Left ventricle myocardium inferior (tissue), 1 donor: ENCODE measurements at places on chromosomes 6 and 20. TPM values are rescaled to one million over a fixed set of nuclear protein-coding genes. Genes with fewer than 3 reads are reported as not detected.

GRCh38 chr6:169424821-169425240 lies 171.2 kb upstream of the THBS2 start:
- DNase-seq, result no peak

GRCh38 chr6:25484900-25485299 lies 167.1 kb upstream of the SCGN start:
- DNase-seq, result no peak

DNA sequence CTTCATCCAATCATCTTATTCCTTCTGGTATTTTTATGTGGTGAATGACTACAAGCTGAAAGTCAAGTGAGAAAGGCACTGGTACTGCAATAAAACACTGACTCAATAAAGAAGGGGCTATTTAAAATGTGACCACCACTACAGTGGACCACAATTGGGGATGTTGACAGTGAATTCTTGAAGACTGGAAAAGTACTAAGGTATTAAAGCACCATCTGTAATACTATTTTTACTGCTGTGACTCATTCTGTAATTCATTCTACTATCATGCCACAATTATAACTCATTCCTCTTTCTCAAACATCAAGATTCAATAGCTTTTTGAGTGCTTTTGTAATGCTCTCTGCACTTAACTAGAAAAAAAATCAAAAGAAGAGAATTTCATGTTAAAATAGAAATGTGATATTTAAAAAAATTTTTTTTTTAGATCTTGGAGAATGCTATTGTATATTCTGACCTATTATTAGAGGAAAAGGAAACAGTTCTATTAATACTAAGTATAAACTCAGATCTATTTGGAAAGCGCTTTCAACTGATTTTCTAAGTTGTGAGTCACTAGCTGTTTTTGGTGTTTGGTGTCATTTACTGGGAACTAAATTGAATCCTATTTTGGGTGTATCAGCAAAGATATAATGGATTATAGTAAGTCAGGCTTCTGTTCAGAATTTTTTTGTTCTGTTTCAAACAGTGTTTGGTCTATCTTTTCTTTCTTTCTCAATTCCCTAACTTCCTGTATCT lies 104.7 kb upstream of the TMEM170B start:
- DNase-seq, result no peak

DNA sequence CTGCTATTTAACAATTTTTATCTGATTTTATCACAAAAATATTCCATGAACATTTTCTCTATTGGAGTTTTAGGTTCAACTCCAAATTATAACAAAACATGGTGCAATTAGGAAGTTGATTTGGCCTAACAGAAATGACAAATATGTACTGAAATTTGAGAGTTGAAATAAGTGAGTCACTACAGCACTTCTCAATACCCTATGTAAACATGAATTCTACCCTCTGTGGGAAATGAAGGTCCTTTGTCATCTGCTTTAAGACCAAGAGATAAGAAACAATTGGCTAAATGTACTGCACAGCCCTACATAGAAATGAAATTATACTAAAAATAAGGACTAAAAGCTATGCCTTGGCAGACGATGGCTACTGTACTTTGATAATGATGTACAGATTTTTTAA lies 86.2 kb upstream of the BEND6 start:
- no peak for DNase-seq

FNDC1 gene
- 1.8 TPM for total RNA-seq

DNA sequence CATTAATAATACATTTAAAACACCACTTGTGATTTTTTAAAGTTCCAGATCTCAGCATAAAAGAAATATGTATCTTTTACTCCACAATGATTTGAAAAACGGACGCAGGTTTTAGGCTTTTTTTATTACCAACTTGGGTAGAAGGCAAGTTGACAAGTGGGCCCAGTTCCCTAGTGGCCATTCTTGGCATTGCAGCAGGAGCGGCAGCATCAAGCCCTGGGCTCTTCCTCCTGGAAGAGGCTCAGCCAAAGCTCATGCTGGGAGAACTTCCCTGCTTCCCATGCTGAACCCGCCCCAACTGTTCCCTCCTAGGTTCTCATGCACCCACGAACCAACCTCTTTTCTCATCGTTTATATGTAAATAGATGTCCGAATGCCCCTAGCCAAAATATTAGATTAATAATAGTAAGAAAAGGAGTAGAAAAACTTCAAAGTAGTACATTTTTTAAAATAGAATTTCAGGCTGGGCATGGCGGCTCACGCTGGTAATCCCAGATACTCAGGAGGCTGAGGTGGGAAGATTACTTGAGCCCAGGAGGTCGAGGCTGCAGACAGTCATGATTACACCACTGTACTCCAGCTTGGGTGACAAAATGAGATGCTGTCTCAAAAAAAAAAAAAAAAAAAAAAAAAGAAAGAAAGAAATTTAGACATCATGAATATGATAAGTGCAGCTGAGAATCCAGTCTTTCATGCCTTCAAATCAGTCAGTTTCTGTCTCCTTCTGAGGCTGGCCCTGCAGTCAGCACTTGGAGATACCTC lies 18.2 kb upstream of the MYB start:
- no peak for DNase-seq

- DNase-seq, result no peak
Observed at GRCh38 chr6:150535818-150536220, 63.9 kb upstream of the PLEKHG1 start.

DNA sequence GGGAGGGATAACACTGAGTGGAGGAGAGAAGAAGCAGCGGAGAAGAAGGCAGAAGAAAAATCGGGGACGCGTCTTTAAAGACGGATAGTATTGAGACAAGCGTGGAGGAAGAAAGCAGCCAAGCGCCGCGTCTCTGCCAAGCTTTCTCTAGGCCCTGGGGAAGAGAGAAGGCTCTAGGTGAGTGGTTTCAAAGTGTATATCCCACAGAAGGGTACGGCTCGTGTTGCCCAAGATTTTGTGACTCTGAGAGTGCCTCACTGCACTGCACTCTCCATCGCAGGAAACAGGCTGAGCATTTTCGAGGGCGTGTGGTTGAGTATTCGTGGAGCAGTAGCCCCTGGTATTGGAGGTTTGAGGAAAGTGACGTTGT lies 185.4 kb downstream of the TRIM27 start:
- DNase-seq, result no peak

GRCh38 chr6:109790131-109790530 lies 99.0 kb downstream of the FIG4 start:
- DNase-seq, result no peak

GRCh38 chr6:164792666-164793065 lies 516.7 kb downstream of the C6orf118 start:
- no peak for DNase-seq

- no peak for DNase-seq
Observed at GRCh38 chr6:122530440-122531046, 58.9 kb upstream of the SERINC1 start.

PRPH2 gene
- total RNA-seq, result 0.63 TPM

- DNase-seq, result no peak
Observed at GRCh38 chr20:36720510-36720909, 25.4 kb downstream of the NDRG3 start.

DNA sequence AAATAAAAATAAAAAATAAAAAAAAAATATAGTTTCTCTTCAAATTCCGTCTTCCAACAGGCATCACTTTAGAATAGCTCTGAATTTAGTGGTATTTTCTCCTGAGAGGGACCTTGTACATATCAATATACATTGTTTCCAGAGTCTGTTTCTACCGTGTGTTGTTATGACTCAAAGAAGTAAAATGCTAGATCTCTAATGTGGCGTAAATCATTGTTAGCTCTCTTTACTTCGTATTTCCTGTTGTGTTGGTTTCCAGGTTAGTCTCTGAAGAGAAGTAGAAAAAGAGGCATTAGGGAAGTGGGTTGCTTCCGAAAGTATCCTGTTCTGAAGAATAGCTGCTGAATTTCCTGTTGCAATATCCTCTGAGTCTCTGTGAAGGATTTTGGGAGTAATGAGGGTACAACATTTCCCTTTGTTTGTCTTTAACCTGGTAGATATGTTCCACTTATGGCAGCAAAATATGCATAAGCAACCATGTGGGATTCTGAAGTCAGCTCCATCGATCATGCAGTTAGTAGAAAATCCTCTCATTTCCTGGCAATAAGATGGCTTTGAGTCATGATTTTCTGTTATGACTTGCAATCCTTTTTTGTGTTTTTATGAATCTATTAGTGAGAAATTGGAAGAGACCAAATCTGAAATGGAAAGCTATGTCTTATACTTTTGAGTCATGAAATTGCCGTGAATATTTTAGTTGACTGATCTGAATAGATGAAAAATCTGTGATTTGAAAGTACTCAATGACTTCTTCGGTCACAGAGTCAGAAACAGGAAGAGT lies 42.0 kb upstream of the MCHR2 start:
- no peak for DNase-seq

DNA sequence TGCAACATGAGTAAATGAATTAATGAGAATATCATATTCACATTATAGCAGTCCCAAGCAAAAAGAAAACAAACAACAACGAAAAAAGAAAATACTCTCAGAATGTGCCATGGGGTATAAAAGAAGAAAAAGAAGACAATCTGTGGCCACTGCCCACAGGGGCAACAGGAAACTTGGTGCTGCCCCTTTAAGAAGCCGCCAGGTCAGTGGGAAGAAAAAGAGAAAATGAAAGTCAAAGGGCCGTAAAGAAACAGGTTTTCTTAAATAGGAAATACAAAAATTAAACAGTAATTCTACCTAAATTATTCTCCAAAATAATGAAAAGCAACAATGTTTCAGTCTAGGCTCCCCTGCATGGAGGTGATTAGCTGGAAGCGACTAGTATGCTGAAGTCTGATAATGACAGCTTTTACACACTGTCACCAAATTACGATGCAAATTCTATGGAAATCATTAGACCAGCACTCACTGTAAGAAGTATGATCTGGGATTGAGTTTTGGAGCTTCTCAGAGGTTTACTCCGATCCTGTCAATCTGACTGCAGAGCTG lies 23.6 kb downstream of the GMDS start:
- DNase-seq, result no peak

- peak; percentile 62 for DNase-seq
Observed at GRCh38 chr6:33313105-33313708, 671 bp downstream of the TAPBP start.

GRCh38 chr6:63883597-63883996 lies 248.0 kb downstream of the PHF3 start:
- DNase-seq, result no peak

TNFAIP3 gene
- 7.0 TPM for total RNA-seq

DNA sequence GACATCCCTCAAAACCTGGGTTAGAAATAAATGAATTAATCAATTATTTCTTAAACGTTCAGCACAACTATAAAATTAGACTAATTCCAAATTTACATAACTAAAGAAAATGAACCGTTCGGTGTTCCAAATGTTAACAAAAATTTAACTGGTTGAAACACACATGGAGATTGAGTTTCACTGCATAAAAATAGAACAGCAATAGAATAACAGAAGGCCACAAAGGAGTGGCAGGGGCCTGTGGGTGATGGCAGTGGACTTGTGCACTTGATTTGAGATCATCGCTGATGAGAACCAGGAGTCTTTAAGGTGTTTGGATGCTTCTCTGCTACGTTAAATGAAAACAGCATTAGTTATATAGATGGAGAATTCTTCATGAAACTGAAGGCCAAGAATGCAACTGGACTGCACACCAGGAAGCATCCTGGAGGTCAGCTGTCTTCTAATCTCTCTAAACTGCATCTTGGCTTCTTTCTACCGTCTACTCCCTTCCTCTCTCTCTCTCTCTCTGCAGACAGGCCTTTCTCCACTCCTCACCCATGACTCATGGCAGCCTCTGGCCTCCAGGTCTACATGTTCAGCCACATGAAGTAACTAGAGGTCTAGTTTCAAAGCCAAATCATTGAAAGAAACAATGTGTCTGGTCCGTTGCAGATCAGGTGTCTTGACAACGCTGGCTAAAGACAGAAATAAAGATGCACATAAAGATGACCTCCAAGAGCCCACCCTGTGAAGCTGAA lies 111.3 kb downstream of the SIM1 start:
- no peak for DNase-seq

DNA sequence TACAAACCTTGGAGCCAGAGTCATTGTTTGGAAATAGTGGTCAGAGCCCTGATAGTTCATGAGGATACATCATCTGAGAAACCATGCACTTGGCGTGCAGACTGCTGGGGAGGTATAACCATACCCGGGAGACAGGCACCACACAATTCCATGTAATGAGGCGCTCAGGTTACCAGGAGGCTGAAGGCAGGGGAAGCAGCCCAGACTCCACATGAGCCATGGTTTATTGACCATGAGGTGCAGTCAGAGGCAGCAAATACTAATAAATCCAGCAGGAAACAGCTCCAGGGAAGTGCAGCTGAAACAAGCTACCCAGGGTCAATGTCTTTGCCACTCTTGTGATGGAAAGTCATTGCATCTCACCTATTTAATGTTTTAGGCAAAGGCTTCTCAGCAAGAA lies 156.0 kb downstream of the TBC1D7 start:
- no peak for DNase-seq

DNA sequence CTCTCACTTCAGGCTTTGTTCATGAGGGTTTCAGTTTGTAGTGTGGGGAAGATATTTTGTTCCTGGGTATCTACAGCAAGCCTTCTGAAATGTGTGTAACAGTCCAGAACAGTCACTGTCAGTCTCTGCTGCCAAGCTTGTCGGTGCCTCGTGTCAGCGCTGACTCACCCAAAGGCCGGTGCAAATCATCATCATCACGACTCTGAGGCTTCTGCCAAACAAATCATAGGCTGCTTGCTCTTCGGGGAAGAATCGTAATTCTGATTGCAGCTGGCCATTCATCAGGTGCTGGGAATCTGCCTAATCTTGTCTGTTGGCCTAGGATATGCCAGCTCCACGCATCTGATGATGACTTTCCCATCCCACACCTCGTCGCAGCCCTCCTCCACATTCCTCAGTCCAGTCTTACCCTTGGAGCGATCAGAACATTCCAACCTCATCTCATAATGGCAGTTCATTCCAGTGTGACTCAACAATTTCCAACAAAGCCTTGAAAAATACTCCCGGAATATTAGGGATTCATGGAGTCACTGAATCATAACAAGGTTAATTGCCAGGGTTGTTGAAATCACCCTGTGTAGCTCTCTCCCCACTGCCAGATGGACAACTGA lies 40.9 kb downstream of the ALDH8A1 start:
- peak; percentile 53 for DNase-seq

- no peak for DNase-seq
Observed at GRCh38 chr20:60960500-60960899, 291.6 kb upstream of the CDH4 start.

DNA sequence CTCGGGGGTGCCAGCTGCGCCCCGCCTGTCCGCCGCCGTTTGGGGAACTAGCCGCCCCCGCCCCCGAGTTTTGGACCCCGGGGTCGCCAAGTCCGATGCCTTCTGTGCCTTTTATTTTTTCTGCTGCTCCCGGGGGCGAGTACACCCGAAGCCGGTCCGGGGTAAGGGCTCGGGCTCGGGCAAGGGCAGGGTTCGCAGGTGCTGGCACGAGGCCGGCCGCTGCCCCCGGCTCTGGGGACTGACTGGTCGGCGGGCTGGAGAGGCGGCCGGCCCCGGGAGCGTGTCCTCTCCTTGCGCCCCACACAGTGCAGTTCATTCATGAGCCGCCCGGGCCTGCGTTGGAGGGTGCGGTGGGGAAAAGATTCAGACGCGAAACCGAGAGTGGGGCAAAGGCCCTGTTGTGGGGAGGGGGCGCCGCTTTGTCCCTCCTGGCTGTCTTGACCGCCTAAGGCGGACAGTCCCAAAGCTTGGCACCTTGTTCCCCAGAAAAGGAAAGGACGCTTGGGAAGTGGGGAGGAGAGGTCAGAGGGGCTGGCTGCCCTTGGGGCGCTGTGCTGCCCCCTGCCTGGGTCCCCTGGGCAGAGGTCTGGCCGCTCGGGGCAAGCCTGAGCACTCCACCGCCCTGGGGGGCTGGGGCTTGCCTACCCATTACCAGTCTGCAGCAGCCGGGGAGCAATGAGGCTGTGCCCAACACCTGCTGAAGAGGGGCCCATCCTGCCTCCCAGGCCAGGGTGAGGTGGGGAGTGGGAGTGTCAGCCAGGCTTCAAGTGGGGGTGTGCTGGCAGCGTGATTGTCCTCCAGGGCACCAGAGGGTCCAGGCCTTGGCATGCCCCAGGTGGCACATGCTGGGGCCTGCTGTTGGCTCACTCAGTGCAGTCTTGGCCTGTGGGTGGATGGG lies 915 bp downstream of the TMEM63B start:
- peak; percentile 40 for DNase-seq
